ENCODE measurements at places on chromosomes 1 and 21.

DNA sequence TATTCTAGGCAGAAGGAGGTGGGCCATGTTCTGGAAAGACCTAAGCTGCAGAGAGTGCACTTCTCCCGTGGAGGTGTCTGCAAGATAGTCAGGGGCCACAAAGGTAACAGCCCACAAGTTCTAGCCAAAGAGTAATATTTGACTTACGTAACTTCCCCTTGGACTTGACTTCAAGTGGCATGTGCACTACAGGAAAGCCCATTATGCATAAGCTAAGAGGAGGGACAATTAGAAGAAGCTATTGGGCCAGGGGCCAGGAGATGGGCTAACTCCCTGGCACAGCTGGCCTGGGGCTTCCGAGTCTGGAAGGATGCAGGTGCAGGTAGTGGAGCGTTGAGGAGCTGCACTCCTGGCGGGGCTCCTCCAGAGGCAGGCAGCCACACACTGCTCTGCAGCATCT, 58.3 kb downstream of the ERG start:
- no peak overlapping the region for H3K4me3 ChIP-seq
- H3K27me3 ChIP-seq: no peaks in the 10 kb centered on the region
- no peak overlapping the region for H3K27ac ChIP-seq
- no peaks in the 10 kb centered on the region for H3K36me3 ChIP-seq
- DNase-seq: no peak

DNA sequence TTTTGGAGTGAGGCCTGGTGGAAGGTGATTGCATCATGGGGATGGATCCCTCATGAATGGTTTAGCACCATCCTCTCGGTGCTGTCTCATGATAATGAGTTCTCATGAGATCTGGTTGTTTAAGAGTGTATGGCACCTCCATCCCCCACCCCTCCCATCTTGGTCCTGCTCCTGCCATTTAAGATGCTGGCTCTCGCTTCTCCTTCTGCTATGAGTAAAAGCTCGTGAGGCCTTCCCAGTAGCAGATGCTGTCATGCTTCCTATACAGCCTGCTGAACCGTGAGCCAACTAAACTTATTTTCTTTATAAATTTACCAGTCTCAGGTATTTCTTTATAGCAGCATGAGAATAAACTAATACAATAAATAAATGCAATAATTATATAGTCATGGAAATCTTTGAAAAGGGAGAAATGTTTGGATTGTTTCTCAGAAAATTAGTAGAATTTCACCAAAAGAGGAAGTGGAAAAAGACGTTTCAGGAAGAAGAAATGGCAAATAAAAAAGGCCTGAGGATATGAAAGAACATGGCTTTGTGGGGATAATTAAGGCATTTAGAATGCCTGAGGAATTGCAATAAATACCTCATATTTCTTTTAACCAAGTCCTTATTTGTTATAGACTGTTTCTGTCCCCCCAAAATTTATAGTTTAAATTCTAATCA, 451.2 kb upstream of the ADGRL4 start:
- H3K4me1 ChIP-seq: no peaks in the 10 kb centered on the region
- H3K27me3 ChIP-seq: no peaks in the 10 kb centered on the region
- no peaks in the 10 kb centered on the region for H3K36me3 ChIP-seq
- H3K27ac ChIP-seq: no peak overlapping the region
- DNase-seq: no peak

DNA sequence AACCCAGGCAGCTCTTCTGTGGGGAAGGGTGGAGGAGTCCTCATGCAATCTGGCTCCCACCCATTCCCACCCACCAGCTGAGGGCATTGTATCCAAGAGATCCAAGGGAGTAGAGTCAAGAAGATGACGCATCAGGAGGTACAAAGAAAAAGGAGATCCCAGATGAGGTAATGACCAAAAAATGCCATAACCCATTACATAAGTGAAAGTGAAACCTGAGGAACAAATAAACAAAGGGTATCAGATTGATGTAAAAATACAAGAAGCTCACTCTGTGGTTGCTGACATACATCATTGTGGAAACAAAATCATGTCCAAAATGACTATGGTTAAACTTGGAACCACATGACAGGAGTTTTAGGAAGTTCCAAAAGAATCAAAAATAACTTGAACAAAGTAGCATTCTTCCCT, 42.5 kb downstream of the CCN1 start:
- H3K27ac ChIP-seq: no peak overlapping the region
- peaks cover 35% of the 10 kb centered on the region for H3K36me3 ChIP-seq

DNA sequence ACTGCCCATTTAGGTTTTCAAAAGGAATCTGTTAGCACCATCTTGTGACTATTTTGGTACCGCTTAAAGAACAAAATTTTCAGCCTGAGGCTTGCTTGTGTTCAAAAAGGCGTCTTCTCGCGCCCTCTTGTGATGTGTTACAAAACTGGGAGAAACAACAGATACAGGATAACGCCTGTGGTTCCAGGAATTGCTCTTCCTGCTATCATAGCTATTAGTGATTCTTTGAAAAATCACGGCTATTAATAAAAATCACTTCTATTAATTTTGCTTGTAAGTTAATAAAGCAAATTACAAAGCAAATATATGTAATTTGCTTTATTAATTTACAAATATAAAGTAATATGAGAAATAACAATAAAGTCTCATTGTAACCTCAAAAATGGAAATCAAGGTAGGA, 82.2 kb upstream of the ABCD3 start:
- H3K4me1 ChIP-seq: no peaks in the 10 kb centered on the region
- peak; percentile 55 for DNase-seq
- peaks cover 8% of the 10 kb centered on the region for H3K27me3 ChIP-seq
- no peak overlapping the region for H3K4me3 ChIP-seq

GRCh38 chr1:1625404-1625775, 6.6 kb upstream of the MMP23B start:
- no peak overlapping the region for H3K27ac ChIP-seq
- no peaks in the 10 kb centered on the region for H3K36me3 ChIP-seq
- DNase-seq: no peak

DNA sequence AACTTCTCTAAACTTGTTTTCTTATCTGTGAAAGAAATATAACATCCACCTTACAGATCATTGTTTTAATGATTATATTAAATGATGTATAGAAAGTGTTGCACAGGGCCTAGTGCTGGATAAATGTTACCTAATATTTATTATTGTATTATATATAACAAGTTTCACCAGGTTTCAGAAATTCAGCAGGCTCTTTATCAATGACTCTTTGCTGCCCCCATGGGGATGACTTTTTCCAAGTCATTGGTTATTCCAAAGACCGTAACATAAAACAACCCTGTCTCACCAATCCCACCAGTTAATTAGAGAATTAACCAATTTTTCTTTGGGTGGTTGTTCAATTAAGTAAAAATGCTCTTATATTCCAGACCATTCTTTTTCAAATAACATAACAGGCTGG, 7.3 kb upstream of the DEDD start:
- DNase-seq: peak; percentile 41
- H3K4me1 ChIP-seq: no peaks in the 10 kb centered on the region
- no peaks in the 10 kb centered on the region for H3K27me3 ChIP-seq
- no peak overlapping the region for H3K4me3 ChIP-seq

GRCh38 chr1:22239378-22239777, 96.5 kb upstream of the WNT4 start:
- H3K4me3 ChIP-seq: no peak overlapping the region
- H3K36me3 ChIP-seq: no peaks in the 10 kb centered on the region
- H3K27me3 ChIP-seq: peaks cover 20% of the 10 kb centered on the region

DNA sequence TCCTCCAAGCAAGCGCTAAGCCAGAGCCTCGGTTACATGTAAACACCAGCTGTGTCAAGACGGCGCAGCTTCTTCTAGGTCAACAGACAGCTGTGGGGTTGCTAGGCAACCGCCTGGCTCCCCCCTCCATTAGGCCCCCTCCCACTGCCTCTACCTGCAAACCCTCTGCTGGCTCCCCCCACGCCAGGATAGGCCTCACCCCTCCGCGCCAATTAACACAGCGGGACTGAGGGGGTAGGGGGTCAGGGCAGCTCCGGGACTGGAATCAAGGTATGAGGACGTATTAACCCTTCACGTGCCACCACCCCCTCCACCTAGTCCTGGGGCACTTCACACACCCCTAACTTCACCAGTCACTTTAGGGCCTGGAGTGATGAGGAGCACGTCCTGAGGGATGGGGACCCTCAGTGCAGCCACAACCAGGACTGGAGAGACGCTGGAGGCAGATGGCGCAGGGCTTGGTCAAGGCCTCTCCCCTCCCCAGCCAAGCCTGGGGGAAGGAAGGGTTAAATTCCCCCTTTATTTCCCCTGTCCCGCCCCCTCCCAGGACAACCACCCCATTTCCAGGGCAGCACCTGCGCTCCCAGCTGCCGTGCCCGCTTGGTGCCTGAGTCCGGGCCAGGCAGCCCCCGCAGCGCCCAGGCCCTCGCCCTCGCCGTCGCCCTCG, 37.4 kb upstream of the WASF2 start:
- H3K27me3 ChIP-seq: peaks cover 21% of the 10 kb centered on the region
- peak overlapping the region; percentile 78 for H3K4me3 ChIP-seq
- H3K36me3 ChIP-seq: no peaks in the 10 kb centered on the region
- no peak overlapping the region for H3K27ac ChIP-seq
- H3K4me1 ChIP-seq: peaks cover 66% of the 10 kb centered on the region

GRCh38 chr21:34836103-34836932, 167.5 kb downstream of the CLIC6 start:
- H3K27ac ChIP-seq: no peak overlapping the region
- H3K27me3 ChIP-seq: no peaks in the 10 kb centered on the region
- H3K36me3 ChIP-seq: no peaks in the 10 kb centered on the region
- H3K4me3 ChIP-seq: no peak overlapping the region
- peaks cover 13% of the 10 kb centered on the region for H3K4me1 ChIP-seq

GRCh38 chr1:156195853-156196252, 1.9 kb downstream of the SLC25A44 start:
- no peak for DNase-seq
- H3K4me1 ChIP-seq: peaks cover 19% of the 10 kb centered on the region
- H3K27me3 ChIP-seq: no peaks in the 10 kb centered on the region
- peak overlapping the region; percentile 60 for H3K4me3 ChIP-seq
- H3K27ac ChIP-seq: no peak overlapping the region

- H3K4me3 ChIP-seq: peak overlapping the region; percentile 96
- H3K4me1 ChIP-seq: peaks cover 61% of the 10 kb centered on the region
- peaks cover 12% of the 10 kb centered on the region for H3K36me3 ChIP-seq
- peak overlapping the region; percentile 98 for H3K27ac ChIP-seq
Measured at GRCh38 chr1:62688687-62689085, 500 bp upstream of the DOCK7 start.

DNA sequence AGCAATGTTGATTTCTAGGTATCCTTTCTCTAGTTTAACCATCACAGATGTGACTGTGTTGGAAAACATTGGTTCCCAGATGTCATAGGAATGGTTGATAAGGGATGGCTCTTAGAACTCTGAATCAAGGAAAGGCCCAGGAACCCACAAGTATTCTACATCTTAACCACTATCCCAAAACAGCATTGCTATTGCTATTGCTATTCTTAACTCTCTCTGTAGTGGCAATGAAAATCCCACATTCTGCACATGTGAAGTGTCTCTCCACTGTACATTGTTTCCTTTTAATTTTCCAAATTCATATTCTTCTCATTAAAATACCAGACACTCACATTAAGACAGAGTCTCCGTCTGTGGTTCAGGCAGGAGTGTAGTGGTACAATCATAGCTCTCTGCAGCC, 420.4 kb upstream of the RUNX1 start:
- no peaks in the 10 kb centered on the region for H3K27me3 ChIP-seq
- H3K36me3 ChIP-seq: no peaks in the 10 kb centered on the region
- no peak for DNase-seq
- no peaks in the 10 kb centered on the region for H3K4me1 ChIP-seq
- no peak overlapping the region for H3K4me3 ChIP-seq
- no peak overlapping the region for H3K27ac ChIP-seq

DNA sequence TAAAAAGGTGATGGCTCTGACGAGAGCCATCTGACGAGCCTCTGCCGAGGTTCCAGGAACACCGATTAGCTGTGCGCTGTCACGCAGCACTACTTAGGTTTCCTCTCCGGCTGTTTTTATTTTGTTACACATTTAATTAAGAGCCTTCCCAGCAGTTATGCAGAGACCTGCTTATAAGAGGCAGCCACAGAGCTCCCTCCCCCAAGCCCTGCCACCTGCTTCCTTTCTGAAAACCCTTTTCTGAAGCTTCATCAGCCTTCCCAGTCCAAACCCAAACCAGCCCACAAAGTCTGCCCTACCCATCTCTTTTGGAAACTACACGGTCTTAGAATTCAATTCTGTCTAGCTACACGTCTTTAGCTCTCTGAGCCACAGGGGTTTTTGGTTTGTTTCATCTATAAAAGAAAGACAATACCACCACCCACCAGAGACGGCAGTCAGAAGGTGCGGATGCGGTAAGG, 49.1 kb downstream of the ERI3 start:
- no peak overlapping the region for H3K27ac ChIP-seq
- no peaks in the 10 kb centered on the region for H3K27me3 ChIP-seq
- peaks cover 15% of the 10 kb centered on the region for H3K36me3 ChIP-seq
- H3K4me3 ChIP-seq: no peak overlapping the region

DNA sequence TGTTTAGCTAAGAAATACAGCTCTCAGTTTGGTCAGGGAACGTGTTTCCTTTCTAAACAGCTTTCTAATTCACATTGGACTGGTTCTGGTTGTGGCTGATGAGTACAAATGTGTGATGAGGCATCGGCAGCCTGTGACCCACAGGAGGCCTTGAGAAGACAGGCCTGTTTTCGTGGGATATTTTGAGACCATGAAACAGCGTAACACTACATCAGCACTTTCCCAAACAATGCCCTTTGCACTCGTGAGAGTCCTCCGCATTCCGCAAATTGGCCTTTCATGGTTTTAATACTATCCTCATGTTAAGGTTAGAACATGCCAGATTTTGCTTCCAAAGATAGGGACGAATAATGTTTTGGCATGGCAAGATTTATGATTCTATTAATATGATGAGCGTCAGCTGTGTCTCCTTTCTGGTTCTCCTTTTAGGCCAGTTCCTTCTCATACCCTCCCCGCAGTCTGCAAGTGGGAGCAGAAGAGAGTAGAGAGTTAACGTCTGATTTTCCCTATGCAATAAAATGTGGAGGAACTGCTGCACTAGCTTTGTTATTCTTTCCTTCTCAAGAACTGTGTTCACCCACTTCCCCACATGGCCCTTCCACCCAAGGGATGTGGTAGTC, 84.3 kb upstream of the L1TD1 start:
- H3K36me3 ChIP-seq: no peaks in the 10 kb centered on the region
- no peak for DNase-seq
- no peaks in the 10 kb centered on the region for H3K27me3 ChIP-seq
- H3K4me3 ChIP-seq: no peak overlapping the region
- no peaks in the 10 kb centered on the region for H3K4me1 ChIP-seq

DNA sequence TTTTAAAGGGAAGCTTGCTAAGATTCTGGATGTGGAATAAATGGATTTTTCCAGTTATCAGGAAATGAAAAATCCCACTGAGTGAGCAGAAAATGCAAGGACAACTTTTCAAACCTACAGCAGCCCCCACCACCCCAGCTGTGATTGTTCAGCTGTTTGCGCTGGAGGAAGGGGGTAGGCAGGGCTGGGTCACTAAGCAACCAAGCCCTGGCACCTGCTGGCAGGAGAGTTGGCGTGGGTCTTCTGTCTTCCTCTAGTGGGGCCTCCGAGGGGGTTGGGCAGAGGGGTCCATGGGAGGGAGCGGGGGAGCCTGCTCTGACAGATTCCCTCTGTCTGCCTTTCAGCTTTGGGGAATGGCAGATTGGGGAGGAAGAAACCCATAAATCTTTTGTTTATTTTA, 45.3 kb downstream of the EIF2D start:
- DNase-seq: no peak
- H3K27ac ChIP-seq: no peak overlapping the region

- H3K36me3 ChIP-seq: no peaks in the 10 kb centered on the region
- no peak overlapping the region for H3K27ac ChIP-seq
- peaks cover 24% of the 10 kb centered on the region for H3K4me1 ChIP-seq
- no peak for DNase-seq
- H3K27me3 ChIP-seq: no peaks in the 10 kb centered on the region
Measured at GRCh38 chr1:100053119-100053518, 79.6 kb downstream of the SASS6 start.

All from neural crest cell (in vitro differentiated cells).